ENCODE measurements at places on chromosomes 4 and X.

DNA sequence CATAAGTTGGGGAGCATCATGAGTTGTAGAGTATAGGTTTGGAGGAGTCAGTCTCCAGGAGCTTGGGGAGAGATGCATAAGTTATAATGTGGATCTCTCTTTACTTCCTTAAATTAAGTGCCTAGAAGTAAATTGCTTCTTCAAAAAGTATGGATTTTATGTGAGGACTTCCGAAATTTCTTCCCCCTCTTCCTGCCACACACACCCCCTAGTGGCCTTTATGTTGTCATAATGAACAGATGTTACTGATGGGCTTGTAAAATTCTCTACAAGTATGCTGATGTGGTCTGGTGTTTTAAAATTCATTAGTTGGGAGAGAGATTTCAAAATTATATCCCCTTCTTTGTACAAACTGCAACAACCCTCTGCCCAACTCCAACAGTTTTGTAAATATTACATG is 2.3 kb upstream of the METTL14 start:
- peak; percentile 11 for DNase-seq

DNA sequence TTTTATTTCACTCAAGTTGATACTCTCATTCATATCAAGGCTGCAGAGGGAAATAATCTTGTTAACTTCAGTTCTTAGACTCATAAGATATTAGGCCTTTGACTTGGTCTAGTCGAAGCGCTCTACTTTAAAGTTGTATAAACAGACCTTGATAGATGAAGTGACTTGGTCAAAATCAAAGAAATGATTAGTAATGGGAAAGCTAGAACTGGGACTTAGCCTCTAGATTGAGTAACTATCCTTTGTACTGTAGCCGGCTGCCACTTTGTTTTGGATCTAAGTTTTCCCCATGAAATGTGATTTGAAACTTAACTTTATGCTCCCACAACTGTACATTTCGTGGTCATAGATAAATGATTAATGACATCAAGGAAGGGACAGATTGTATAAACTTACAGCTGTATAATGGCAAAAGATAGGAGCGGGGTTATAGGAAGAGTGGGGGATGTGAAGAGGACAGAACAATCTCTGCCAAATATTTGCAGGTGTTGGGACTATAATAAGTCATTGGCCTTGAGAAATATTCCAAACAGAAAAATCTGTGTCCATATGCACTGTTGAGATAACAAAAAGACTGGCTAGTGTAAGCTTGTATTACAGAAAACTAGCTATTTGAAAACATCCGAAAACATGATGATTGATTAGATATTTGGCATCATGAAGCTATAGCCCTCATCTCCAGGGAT is 17.2 kb downstream of the MID2 start:
- DNase-seq, result no peak

DNA sequence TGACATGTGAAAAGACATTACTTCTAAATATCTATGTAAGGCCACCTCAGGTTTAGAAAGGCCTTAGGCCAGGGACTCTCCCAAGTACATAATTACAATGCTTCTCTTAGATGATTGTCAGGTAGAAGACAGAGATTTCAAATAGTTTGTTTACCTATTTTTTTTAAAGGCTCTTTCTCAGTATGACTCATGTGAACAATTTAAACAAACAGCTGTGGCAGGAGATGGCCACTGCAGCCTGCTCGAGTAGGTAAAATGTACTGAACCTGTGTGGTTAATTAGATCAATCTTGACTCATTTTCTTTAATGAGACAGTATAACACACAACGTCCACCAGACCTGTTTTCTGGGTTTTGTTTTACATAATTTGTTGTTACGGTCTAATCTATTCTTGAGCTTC is 50.2 kb downstream of the LEF1 start:
- DNase-seq, result peak; percentile 30

DNA sequence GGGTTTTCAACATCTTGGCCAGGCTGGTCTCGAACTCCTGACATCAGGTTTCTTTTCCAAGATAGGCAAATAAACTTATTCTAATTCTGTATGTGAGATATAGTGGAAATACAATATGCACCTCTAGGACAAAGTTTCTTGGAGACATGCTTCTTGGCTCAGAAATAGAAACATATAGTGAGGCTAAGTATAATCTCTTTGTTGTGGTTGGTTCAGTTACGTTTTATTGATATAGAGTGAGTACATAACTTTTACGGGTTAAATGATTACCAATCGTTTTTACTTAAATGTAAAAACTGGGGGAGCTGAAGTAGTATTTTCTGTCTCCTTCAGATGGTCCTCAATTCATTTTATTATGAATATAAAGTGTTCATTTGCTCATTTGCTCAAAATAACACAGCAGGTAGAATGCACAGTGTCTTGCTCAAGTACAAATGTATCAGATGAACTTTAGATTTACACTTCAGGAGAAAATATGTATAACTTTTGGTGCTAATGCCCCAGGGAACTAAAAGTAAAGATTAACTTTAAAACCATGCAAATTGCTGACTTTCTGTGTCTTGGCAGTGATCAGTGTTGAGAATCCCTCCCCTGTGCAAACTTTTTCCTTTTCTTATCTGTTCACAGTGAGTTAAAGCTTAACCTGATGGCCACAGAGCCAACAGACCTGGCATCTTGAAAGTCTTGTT is 77.6 kb downstream of the AFF1 start:
- DNase-seq, result no peak

DNA sequence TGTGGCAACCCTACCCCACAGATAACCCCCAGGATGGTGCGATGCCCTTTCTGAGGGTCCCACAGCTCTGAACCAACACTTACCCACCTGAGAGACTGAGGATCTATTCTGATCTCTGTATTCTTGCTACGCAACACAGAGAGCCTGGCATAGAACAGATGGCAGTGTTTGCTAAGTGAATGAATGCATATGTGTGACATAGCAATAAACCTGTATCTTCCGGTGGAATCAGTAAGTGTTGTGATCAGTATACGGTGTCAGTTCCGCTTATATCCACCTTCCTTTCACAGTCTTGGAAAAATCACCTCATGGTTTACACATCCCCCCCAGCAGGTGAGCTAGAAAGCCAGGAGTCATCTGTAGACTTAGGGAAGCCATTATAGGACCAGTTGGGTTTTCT is 5.9 kb upstream of the HSD17B10 start:
- no peak for DNase-seq

GRCh38 chr4:146453181-146453807 is 68.4 kb downstream of the SLC10A7 start:
- DNase-seq, result no peak

GRCh38 chrX:41802958-41803357 is 79.0 kb downstream of the GPR82 start:
- DNase-seq, result no peak

DNA sequence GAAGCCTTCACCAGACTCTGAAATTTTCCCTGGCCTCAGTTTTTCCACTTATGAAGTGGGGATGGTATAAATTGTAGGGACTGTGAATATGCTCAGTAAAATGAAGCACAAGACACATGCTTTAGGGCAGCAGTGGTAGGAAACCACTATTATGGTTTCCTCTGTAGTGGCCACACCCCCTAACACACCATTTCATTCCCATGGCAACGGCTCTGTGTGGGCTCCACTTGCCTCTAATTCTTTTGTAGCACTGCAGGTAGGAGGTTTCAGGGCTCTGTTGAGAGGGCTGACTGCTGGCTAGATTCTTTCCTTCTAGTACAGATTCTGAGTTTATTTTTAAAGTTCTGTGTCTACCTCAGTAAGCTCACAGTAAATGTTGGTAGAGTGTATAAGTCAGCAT is 3.5 kb upstream of the VMA21 start:
- DNase-seq, result no peak

GRCh38 chrX:119500061-119500800 is 32.0 kb downstream of the SLC25A5 start:
- no peak for DNase-seq

DNA sequence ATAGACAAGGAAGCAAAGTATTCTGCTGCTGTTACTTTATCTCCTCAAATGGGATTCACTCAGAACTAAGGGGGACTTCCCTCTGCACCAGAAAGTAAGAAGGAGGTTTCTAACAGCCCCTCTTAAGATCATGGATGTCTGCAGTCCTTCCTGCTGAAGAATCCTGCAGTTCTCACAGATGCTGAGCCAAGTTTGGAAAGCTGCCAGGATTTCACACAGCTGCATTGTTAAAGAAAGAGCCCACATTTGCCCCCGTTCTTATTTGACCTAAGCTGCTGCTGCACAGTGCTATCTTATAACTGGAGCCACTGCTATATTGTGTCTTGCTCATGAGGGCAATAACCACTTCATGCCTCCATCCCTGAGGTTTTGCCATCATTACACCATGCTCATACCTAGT is 81.1 kb downstream of the FAAH2 start:
- no peak for DNase-seq

DNA sequence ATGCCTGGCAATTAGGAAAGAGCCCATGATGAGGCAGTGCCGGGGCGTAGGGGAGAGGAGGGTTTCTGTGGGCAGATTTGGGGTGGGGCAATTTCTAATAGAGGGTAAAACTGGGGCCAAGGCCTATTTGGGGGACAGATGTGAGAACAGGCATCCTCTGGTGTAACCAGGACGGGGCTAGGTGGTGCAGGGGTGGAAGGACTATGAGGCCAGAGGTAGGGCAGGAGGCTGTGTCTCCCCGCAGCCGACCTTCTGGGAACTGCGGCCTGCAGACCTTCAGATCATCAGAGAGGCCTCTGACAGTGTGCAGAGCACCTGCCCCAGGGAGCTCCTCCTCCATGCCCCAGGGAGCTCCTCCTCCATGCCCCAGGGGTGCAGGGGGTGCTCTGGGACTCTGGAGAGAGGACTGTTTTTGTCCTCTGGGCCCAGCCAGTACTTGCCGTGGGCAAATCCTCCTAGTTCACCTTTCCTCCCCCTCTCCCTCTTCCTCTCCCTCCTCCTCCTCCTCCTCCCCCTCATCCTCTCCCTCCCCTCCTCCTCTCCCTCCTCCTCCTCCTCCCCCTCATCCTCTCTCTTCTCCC is 101.9 kb downstream of the SORCS2 start:
- no peak for DNase-seq

All from RWPE1 (cell line).